Immature natural killer cell (primary cell): ENCODE measurements at places on chromosomes 7 and 10. TPM values are rescaled to one million over a fixed set of nuclear protein-coding genes. Genes with fewer than 3 reads are reported as not detected.

GRCh38 chr10:113037218-113037617 lies 87.2 kb downstream of the TCF7L2 start:
- DNase-seq: no peak

DNA sequence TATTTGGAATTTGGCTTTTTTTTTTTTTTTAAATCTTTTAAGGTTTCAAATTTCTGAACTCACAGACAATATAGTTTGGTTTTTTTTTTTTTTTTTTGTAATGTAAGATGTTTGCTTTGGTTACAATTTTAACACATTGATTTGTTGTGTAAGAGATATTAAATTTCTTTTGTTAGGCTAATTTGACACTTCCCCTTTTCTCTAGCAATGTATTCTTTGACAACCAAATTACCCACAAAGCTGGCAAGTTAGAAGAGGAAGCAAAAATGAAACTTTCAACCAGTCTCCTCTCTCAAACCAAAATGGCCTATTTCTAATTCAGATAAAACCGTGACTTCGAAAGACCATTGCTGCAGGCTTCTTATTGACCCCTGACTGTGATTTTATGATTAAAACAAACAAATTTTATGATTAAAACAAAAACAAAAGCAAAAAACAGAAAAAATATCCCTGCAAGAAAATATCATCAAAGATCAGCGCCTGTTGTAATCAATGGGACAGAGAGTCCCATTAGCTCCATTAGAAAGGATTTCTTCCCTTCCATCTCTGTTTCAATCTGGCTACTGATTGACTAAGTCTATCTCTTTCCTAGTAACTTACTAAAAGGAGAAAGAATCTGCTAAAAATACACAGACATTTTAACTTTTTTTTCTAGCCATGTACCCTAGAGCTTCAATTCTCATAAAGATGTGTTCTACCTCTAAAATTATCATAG lies 489.2 kb downstream of the MDFIC start:
- DNase-seq: peak; percentile 60

DNA sequence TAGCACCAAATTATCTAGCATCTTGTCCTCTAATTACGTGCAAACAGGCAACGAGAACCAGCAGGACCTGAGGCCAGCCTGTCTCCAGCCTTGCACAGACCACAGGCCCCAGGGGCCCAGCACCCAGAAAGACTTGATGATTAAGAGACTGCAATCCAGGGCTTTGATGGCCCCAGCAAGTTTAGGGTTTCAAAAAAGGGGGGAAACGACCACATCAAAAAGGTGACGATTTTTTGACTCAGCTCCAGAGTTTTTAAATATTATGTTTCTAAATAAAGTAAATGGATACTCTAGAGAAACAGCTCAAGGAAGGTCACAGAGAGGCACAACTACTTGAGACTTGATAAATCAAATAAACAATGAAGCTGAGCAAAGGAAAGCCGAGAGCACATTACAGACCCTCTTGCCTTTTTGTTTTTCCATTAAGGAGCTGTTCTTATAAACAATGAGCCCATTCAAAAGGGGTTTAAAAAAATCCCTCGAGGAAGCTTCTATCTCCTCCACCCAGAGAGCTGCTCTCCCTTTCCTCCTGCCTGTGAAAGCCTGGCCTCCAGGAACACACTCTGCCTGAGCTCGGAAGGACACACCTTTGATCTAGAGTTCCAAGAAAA lies 44.1 kb downstream of the GLI3 start:
- no peak for DNase-seq

DNA sequence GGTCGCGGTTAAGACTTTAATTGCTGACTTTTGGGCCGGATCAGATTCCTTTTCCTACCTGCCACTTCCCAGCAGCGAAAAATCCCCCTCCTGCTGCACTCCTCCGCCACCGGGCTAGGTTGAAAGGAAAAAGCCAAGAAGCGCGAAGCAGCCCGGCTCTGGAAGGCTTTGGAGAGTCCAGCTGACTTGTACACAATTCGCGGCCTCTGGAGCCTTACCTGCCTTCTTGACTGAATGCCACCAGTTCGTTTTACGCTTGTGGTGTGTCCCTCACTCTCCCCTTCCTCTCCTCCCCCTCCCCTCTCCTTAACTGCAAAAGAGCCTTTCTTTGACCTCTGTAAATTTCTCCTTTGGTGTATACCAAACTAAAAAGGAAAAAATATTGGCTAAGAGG lies 2.7 kb upstream of the FEZF1 start:
- no peak for DNase-seq

DNA sequence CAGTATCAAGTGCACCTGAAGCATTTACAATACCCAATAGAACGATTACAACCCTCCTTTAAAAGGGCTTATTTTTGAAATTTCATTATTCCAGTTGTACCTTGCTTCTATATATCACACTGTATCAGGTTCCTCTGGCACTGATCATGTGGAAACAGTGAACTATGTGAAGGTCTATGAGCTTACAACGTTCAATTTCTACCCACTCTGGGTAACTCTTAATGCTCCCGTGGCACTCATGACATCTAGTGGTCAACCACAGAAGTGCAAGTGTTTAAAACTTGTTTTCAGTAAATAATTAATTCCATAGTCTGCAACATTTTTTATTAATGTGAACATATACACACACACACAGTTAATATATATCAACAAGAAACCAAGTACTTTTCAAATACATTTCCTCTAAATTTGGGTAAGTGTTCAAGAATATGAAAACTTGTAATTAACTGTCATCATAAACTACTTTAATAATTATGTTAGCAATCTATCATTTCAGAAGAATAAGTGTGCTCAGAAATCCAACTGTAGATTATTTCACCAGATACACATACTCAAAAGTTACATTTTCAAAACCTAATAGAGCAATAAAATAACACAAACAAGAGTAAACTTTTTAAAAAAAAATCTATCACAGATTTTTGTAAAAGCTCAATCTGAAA lies 61.0 kb downstream of the MPP7 start:
- peak; percentile 22 for DNase-seq

DNA sequence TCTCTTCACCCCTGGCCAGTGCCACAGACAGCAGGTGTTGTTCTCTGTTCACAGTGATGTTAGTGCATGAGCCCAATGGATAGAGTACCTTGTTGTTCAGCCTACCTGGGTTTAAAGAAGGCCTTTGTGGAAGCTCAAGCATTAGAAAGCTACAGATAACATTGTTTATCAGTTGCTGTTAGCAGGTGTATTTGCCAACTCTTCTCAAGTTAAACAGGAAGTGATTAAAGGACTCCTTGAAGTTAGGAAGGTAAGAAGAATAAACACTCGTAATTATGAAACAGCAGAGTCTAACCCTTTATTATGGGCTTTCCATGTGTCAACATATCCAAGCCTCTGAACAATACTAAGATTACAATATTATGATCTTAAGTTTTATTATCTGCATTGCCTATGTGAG lies 25.9 kb downstream of the RGR start:
- no peak for DNase-seq

- peak; percentile 56 for DNase-seq
Observed at GRCh38 chr7:7969306-7970236, 975 bp downstream of the GLCCI1 start.

DNA sequence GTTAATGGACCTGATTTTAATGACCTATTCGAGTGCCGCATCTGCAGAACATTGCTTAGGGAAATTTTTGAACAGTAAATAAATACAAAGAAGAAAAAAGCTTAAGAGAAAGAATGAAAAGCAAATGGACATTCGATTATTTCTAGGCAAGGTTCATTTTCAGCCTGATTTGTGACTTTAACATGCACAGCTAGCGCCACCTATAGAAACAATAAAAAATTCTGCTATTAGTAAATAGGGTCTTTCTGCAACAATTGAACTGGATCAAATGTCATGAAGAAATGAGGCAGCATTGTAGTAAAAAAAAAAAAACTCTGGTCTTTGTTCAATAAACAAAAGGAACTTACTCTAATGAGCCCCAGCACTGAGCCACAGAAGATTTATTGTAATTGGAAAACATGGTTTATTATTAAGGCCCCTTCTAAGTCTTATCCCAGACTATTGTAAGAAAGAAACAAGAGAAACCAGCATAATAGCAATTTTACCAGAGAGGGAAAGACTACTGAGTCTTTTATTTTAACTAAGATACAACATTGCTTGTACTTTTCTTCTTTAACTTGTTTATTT lies 41.4 kb upstream of the GHITM start:
- DNase-seq: no peak

DNA sequence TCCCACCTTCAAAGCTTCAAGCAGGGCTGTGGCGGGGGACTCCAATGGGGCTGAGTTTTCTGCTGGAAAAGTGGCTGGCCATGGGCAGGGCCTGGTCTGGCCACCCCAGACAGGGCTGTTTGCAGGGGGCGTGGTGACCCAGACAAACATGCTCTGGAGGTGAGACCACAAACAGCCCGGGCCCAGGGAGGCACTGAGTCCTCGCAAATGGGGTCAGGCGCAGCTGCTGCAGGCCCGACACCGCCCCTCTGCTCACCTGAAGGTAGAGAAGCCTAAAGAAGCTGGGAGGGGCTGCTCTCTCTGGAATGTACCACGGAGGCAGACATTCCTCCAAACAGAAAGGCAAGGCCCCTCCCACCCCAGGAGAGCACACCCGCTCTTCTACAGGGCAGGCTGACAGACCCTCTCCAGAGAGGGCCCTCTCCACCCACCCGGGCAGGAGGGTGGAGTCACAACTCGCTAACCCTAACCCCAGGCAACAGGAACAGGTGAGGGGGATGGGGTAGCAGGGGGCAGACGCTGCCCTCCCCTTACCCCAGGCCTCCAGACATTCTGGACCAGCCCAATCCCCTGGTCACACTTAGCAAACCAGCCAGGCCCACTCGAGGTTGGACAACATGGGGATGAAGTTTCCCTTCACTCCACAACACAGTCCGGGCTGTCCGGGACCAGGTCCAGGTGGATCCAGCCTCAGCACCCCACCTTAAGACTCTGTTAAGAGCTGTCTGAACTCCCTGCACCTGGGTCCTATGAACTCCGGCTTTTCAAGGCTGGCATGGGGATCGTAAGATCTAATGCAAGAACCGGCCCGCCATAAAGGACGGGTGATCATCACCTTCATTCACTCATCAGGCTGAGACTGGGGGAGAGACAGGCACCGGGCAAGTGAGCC lies 32.3 kb downstream of the OAT start:
- DNase-seq: no peak

DNA sequence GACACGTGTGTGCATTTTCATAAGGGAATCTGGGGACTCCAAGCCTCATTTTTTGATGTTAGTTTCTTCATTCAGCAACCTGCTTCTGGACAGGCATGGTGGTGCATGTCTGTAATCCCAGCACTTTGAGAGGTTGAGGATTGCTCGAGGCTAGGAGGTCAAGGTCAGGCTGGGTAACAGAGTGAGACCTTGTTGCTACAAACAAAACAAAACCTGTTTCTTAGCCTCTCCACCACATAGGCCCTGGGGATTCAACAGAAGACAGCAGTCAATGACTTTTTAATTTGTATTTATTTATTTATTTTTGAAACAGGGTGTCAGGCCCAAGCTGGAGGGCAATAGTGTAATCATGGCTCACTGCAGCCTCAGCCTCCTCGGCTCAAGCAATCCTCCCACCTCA lies 6.9 kb upstream of the CYTH3 start:
- DNase-seq: no peak

- DNase-seq: no peak
Observed at GRCh38 chr10:16866541-16867275, 49.5 kb upstream of the RSU1 start.

GRCh38 chr10:38605153-38605661 lies 511.1 kb downstream of the ZNF37A start:
- no peak for DNase-seq

GRCh38 chr10:86662186-86663045 lies 5.9 kb upstream of the LDB3 start:
- DNase-seq: no peak

- no peak for DNase-seq
Observed at GRCh38 chr7:34042406-34042805, 137.1 kb downstream of the BMPER start.

- no peak for DNase-seq
Observed at GRCh38 chr7:116405810-116406209, 93.7 kb upstream of the CAV2 start.

DNA sequence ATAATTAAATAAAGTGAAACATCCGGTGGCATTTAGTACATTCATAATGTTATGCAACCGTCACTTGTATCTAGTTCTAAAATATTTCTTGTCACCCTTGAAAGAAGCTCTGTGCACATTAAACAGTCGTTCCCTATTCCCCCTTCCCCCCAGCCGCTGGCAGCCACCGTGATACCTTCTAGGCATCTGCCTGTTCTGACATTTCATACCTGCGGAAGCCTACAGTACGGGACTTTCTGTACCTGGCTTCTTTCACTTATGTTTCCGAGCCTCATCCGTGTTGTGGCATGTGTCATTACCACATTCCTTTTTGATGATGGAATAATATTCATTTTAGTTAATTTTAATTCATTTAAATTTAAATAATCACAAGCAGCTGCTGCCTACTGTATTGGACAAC lies 13.9 kb upstream of the SFRP5 start:
- no peak for DNase-seq

DNA sequence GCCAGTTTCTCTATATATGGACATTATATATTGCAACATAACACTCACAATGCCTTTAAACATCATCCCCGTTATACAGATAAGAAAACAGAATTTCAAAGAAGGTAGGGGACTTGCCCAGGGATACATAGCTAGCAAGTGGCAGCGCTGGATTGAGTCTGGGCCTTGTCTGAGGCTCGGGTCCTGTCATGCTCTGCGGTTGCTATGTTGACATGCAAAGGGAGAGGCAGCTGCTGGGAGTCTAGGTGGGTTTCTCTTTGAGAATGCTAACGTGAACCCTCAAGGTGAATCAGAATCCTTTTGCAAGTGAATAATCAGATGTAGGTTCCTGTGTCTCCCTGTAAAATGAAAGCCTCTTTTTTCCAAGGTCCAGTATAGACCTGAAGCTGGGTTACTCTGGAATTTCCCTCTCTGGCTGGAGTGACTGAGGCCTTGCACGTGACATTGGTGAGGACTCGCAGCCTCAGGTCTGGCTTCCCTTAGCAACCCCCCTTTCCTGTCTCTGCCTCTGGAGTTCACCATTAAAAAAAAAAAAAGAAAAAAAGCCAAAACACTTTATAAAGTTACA lies 38.9 kb downstream of the TCF7L2 start:
- DNase-seq: no peak

- no peak for DNase-seq
Observed at GRCh38 chr10:110336111-110336721, 31.5 kb upstream of the SMNDC1 start.

DNA sequence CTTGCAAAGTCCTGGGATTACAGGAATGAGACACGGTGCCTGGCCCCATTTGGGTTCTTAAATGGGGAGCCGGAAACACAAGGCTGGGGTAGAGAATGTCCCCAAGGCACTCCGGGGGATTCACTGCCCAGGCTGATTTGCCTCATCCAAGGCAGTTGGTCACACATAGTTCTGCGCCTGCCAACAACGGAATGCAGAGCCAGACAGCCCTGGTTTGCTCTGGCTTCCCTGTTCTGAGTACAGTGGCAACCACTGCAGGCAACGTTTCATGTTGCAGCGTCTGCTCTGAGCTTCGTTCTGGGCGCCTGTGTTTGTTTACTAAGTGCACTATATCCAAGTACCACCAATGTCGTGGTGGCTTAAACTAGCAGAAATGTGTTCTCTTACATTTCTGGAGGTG lies 61.7 kb upstream of the C1QL3 start:
- DNase-seq: no peak

GRCh38 chr10:77111611-77112550 lies 525.7 kb downstream of the KCNMA1 start:
- peak; percentile 27 for DNase-seq

TRIL gene
- polyA plus RNA-seq: not detected

DENND11 gene
- 13.0 TPM for polyA plus RNA-seq

TMEM273 gene
- 114 TPM for polyA plus RNA-seq

BTBD16 gene
- polyA plus RNA-seq: not detected

JAZF1 gene
- polyA plus RNA-seq: 25.9 TPM

SPDYE2 gene
- not detected for polyA plus RNA-seq

MRC1 gene
- not detected for polyA plus RNA-seq

TSPAN13 gene
- 0.96 TPM for polyA plus RNA-seq

VWDE gene
- polyA plus RNA-seq: 0.11 TPM
